ENCODE measurements at places on chromosomes 7 and 10.

DNA sequence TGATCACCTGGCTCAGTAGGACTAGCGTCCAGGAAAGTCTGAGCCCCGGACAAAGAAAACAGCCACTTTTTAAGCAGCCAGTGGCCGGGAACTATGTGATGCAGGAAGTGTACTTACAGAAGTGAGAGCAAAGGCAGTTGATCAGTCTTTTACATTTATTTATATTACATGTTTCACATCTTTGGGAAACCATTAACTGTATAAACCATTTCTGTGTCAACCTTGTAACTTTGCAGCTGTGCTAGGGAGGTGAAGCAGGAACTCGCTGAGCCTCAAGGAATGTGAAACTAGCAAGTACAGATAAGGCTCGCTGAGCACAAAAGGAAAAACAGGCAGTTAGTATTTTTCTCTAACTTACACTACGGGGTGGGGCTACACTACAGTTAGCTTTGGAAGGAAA is 39.9 kb upstream of the HECW1 start:
- DNase-seq, result peak; percentile 14

DNA sequence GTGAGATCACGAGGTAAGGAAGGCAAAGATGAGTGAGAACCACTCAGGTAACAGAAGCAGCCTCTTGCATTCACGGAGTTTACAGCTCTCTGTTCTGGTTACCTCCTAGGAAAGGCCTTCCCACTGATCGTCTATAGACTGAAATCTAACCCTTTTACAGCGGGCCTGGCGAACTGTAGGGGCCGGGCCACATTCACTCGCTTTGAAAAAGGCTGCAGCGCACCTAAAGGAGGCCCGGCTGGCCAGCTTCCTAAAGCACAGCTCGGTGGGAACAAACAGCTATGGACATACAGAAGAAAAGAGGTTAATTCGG is 565 bp downstream of the ATP5MK start:
- DNase-seq, result peak; percentile 27

DNA sequence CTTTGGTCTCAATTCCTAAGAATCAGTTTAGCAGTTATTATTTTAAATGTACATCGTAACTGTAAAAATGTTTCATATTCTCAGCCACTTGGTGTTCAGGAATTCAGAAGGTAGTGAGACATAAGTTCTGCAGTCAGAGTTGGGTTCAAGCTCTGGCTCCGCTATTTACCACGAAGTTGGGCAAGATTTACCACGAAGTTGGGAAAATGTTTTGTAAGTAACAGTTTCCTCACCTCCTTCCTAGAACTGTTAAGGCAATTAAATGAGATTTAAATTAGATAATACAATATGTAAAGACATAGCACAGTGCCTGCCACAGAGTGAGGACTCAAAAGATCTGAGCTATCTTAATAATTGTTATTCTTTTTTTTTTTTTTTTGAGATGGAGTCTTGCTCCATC is 16.3 kb upstream of the ABLIM1 start:
- DNase-seq, result no peak

DNA sequence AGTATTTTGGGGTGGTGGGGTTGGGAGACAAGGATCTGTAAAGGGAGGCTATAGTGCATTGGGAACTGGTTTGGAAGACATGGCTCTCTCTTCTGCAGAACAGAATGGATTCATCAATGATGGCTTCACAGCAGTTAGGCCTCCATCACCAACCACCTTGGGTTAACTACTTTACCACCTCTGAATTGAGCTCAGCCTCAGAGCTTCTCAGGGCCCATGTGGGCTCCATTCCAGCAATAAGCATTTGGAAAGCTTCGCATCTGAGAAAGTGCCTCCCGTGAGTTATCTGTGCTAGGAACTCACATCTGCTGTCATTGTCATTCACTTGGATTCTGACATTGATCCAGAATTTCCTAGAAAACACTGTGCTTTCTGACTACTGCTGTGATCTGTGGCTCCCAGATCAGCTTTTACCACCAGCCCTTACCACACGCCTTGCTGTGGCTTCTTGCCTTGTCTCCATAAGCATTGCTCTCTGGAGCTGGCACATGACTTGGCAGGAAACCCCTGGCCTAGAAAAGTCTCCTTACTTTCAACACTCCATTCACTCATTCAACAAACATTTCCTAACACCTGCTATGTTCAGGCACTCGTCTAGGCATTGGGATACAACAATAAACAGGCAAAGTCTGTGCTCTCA is 70.7 kb upstream of the ADO start:
- DNase-seq, result no peak

DNA sequence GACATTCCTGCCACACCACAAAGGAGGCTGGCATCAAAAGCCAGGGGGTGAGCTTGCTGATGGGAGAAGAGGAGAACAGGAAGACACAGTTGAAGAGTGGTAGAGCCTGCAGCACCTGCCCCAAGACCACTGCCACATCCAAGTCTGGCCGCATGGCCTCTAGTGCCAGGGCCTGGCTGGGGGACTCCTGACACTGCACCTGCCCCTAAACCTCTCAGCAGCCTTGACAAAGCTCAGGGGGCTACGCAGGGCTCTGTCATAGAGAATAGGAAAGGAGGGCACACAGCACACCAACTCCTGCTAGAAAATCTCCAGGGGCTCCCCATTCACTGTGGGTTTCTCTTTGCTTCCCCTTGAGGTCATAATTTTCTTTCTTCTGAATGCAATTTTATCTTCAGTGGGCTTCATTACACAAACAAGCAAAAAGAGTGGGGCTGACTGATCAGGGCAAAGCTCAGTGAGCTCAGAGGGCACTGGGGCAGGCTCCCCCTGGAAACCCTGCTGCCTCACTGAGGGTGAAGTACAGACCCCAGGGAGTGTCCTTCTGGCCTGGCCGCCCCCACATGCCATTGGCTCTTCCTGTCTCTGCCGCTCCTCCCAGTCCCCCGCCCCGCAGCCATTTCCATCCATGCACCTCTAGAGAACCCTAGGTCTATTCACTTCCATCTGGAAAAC is 37.2 kb downstream of the VOPP1 start:
- no peak for DNase-seq

DNA sequence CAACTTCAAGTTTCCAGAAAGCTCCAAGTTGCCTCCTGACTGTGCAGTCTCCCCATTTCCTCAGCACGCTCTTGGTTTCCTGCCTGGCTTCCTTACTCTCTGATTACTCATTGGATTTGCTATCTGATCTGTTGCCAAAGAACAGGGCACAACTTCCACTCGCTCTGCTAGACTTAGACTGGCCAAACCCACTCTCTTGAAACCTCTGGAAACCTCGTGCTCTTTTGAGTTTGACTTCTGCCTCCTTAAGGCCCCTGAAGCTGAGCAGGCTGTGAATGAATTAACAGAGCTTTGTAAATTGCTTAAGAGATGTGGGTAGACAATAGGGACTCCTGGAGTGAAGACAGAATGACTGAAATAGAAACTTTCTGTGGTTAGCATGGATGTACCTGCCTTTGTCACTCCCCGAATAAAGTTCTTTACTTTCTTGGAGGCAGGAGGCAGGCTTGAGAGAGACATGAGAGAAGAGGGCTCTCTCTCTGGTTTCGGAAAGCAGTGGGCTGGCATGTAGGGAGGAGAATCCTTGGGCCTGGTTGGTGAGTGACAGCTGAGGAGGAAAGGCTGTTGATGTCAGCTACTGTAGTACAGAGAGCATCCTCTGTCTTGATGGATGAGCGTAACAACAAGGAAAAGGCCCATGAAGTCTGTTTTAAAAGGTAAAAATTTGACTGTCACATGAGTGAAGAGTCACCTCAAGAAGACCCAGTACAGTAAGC is 70.8 kb downstream of the CHN2 start:
- DNase-seq, result no peak

- no peak for DNase-seq
These were observed 69.0 kb downstream of the DENND2A start for GRCh38 chr7:140571538-140572122.

- DNase-seq, result no peak
These were observed 1.4 kb upstream of the CYP26A1 start for GRCh38 chr10:93072225-93072712.

GRCh38 chr7:5350600-5351385 is 68.0 kb downstream of the SLC29A4 start:
- no peak for DNase-seq

GRCh38 chr7:55470261-55470660 is 102.0 kb downstream of the VOPP1 start:
- no peak for DNase-seq

GRCh38 chr7:43439631-43440401 is 143.1 kb upstream of the STK17A start:
- peak; percentile 62 for DNase-seq

DNA sequence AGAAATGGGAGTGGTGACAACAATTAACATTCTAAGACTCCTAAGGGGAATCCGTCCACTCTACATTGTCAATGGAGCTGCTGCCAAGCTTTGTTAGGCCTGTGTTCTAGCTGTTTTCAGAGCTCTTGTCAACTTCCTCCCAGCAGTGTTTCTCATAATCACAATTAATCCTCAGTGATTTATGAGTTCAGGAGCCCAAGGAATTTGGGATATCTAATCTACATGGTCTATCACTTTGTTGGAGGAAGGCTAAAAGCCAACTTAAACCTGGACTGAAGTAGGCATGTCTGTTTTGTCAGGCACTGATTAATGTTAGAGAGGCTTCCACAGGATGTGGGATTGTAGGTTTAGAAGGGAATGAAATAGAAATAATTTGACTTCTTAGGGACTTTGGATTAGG is 10.2 kb upstream of the OR2F2 start:
- DNase-seq, result no peak

- peak; percentile 81 for DNase-seq
These were observed 11.6 kb upstream of the HNRNPF start for GRCh38 chr10:43420369-43421200.

- no peak for DNase-seq
These were observed 29.9 kb upstream of the ZNF273 start for GRCh38 chr7:64873155-64873500.

GRCh38 chr7:2624293-2624886 is 7.4 kb upstream of the TTYH3 start:
- DNase-seq, result no peak

DNA sequence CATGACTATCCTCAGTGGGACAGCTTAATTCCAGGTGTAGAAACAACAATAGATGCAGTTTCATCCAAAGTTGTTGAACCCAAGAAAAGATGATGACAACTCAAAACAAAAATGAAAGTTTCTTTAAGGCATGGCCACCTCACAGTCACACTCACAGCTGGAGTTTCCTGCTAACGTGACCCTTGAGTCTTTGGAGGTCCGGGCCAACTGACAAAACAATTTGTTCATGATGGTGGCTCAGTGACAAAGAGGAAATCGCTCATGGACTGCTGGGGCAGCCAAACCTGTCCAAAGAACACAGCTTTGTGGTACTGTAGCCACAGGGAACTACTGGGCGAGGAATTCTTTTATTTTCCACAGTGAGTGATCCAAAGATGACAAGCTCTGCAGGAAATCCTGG is 96.0 kb upstream of the JCAD start:
- no peak for DNase-seq

GRCh38 chr10:75202321-75203045 is 8.1 kb upstream of the VDAC2 start:
- no peak for DNase-seq

GRCh38 chr7:128410451-128410753 is 620 bp upstream of the IMPDH1 start:
- DNase-seq, result no peak

DNA sequence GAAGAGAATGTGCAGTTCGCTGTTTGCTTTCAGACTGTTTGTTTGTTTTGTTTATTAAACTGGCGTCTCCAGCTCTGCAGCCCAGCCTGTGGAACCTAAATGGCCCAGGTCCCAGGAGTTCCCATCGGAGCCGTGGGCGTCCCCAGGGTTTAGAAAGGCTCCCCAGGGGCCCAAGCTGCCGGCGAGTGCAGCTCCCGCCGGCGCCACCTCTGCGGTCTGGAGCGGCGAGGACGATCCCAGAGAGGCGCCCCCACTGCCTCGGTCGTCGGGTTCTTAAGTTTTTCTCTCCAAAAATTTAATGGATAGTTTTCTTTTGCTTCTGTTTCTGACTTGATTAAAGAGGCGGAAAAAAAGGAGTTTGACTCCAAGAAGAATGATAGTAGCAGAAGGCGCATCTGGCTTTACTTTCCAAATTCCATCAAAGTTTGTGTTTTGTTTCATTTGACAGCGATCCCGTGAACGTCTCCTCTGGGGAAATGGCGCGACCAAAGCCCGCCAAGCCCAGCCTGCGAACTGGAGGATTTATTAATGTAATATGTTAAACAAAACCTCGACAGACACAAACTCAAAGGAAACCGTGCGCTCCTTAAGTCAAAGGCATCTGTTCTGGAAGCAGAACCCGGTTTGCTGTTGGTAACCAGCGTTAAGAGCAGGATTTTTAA is 718 bp upstream of the FZD1 start:
- DNase-seq, result no peak

GRCh38 chr7:49894543-49894942 is 121.1 kb downstream of the VWC2 start:
- no peak for DNase-seq

DNA sequence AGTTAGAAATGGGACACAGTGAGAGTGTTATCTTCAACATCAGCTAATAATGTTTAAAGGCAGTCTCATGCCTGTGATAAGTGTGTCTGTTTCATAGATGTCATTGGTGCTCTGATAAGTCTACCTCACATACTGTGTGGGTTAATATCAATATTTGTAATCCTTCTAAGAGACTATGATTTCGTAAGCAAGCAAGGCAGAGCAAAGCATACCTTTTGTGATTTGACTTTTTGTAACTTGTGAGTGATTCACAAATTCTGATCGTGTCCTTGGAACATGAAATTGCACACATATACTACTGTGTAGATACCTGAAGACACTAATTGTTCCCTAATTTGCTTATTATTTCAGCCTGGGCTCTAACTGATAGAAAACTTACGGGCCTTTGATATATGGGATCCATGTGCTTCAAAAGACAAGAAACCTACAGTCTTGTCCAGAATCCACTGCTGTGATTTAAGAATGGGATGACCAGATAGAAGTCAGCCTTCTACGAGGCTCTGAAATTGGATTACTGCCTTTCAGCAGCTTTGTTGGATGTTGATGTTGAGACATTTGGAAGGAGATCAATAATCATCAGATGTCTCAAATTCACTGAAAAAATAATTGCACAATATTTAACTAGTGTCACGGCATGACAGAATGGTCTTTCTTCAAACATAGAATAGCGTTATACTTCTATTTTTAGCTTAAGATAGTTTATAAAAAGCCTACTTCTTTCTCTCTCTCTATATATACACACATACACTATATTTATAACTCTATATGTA is 63.2 kb upstream of the KLF6 start:
- DNase-seq, result no peak

- DNase-seq, result no peak
These were observed 8.1 kb downstream of the PRPS1L1 start for GRCh38 chr7:18019555-18019954.

- DNase-seq, result no peak
These were observed 39.2 kb upstream of the LRRC17 start for GRCh38 chr7:102873470-102874165.

GRCh38 chr10:52740913-52741675 is 31.5 kb downstream of the MBL2 start:
- DNase-seq, result peak; percentile 30

Measured in hematopoietic multipotent progenitor cell treated with erythropoietin and hydrocortisone succinate and interleukin-3 and kit ligand, for 15 days (in vitro differentiated cells).